ENCODE measurements at places on chromosomes 2 and 18.
A peak's percentile ranks its signal among the peaks of the same experiment; 100 is the strongest.

DNA sequence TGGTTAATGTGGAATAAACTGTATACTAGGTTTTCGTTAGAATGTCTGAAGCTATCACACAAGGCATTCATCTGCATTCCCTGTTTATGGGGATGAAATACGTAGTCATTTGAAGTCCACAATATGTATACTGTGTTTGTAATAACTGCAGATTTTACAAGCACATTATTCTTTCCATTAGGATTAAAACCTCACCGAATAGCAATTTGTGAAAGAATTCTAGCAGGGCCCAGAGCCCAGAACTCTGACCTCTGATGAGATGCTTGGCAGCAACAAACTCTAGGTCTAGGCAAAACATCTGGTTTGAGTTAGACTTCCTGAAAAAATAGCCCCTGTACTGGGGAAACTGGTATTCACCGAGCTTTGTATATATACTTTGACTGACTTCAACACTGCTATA is 158.2 kb downstream of the SRBD1 start:
- DNase-seq, result no peak

DNA sequence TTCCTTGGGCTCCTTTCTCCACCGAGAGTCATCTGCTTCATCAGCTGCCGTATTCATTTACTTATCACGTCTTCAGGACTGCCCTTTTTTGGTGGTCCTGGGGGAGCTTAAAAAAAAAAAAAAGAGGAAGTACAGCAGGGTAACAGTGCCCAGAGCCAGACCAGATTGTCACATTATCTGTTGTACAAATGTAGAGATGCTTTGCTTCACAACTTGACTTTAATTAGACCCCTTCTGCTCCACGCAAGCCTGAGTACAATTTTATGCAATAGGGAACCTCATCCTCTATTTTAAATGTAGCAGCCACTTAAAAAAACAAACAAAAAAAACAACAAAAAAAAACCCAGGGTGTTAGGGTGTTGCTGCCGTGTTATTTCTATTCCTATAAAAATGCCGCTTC is 128.3 kb downstream of the PRPF40A start:
- DNase-seq, result no peak

DNA sequence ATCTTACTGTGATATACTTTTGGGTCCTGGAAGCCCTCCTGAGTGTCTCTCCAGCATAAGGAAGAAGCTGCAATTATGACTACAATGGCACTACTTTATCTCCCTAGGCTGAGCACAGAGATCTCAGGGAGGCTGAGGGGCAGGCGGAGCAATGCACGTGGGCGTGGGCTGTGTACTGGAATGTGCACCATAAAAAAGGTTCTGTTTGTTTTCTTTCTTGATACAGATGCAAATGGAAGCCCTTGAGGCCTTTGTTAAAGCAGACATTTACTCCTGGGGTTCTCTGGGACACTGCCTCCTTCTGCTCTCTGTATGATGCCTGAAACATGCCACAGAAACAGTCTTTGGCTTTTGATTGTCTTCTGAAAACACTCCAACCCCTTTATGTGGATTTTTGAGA is 79.1 kb upstream of the DLX2 start:
- DNase-seq, result no peak

DNA sequence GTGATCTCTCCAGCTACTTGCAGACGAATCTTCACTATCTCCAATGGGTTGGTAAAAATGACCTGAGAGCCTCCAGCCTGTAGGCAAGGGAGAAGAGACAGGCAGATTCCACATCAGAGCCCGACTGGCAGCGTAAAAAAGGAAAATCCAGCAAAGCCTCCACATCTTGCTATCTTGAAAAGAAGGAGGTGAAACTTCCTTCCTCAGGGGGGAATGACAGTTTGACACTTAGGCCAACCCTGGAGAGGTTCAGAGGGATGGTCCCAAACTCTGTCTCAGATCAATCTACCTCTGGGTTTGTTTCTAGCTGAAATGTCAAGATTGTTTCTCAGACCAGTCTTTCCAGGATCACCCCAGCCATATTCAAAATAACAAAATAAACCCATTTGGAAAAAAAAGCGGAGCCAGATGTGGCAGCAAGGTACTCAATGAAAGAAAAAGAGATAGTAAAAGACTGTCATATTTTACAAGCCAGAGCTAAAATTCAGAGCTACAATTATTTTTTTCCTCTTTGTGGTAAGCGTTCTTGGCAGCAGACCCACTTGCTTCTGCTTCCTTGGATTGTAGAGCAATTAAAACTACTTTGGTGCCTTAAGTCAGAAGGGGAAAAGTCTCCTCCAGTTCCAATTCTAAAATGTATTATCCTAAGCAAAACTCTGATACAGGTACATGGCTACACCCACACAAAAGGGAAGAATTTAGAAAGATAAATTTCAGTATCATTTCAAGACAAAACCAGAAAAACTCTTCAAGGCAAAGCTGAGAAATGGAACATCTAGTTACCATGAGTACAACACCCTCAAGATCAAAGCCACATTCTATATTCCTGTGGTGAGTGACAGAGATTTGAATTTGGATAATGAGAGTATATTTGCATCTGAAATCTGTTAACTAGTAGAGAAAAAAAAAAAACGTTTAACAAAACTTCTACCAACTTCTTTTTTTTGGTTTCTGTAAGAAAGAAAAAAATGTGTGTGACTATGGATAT is 100.1 kb downstream of the SLC25A12 start:
- peak; percentile 8 for DNase-seq

DNA sequence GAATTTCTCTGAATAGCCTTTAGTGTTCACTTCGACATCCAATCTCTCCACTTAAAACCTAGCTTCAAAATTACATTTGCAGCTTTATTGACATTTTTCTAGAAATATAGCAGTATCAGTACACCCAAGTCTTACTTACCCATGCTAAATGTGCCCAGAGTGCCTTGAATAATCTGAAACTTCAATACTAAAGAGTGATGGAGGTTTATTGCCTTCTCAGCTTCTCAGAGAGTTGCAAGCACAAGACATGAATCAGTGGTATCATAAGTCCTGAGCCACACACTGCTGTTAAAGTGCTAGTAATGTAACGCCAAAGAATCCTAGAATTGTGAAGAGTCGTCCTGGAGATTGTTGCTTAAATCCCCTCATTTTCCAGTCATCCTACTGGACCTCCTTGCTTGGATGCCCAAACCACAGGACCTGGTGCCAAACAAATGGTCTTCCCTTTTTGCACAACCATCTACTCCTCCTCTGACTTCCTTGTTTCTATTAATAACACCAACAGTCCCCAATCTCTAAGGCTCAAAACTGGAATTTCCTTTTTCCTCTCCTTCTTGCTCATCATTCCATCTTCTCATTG is 83.2 kb upstream of the SPATS2L start:
- no peak for DNase-seq

- no peak for DNase-seq
Observed at GRCh38 chr2:64014628-64015027, 4.6 kb downstream of the VPS54 start.

DNA sequence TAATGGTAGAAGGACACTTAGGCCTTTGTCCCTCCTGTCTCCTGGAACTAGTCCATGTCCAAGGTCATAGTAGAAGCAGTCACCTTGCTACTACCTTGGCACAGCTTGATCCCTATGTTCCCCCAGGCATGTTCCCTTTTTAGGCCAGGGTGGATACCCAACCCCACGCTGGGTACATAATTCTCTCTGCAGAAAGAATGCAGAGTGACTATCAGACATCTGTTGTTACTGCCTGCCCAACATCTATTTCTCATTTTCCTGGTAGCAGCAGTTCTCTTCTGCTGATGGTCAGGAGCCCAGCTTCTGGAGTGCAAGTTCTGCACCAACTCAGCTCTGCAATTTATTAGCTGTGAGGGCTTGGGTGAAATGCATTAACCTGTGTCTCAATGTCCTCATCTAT is 4.4 kb upstream of the METTL21A start:
- no peak for DNase-seq

GRCh38 chr2:209640358-209640757 is 131.3 kb upstream of the UNC80 start:
- DNase-seq, result no peak

Measured in GM10248 (cell line).